ENCODE measurements at places on chromosomes 13 and 19.

GRCh38 chr13:43057653-43058317, 34.4 kb downstream of the DNAJC15 start:
- no peak for DNase-seq

DNA sequence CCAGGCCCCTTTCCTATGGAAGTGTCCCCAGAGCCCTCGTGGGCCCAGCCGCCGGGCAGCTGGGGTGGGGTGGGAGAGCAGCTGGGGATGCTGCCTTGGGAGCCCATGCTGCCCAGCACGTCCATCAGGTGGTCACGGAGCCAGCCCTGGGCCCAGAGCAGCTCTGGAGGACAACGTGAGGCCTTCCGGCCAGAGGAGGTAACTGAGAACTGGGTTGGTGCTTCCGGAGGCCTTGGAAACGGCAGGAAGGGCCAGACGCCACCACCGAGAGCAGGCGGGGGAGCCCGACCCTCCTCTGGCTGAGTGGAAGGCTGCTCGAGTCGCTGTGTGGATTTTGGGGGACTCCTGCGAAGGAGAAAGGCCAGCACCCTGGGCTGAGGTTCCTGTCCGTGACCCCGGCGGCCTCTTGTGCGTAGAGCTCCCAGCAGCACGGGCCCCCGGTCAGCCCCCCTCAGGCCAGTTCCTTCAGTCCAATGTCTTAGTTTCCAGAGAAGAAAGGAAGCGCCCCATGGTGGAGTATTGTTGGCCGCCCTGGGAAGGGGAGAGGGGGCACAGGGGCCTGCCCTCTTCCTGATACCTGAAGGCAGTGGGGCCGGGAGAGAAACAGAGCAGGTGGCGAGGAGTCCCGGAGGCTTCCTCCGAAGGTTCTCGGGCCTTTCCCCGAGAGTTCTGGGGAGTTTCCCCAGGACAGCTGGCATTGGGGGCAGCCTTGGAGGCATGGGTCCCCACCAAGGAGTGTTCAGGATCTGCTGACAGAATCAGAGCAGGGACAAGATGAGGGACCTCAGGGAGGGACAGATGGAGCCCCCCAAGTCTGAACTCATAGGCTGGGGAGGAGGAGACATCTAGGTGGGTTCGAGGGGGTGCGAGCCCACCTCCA, 68.8 kb downstream of the MLLT1 start:
- no peak for DNase-seq

DNA sequence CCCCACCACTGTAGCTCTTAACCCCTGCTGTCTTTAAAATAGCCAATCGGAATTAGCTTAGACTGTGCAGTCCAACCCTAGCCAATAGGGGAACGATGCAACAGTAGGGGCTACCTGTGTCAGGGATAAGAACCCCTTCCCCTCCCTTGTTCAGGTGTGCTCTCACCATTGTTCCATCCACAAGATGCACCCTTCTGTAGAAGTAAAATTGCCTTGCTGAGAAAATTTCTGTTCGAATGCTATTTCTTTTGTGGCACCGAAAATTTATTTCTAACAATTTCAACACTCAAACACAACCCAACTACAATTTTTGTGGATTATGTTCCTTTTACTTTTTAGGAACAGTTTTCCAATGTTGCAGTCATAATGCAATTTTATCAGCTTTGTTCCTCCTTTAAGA, 3.6 kb upstream of the ZNF583 start:
- DNase-seq = no peak

GRCh38 chr19:34181111-34181864, 9.0 kb downstream of the LSM14A start:
- no peak for DNase-seq

DNA sequence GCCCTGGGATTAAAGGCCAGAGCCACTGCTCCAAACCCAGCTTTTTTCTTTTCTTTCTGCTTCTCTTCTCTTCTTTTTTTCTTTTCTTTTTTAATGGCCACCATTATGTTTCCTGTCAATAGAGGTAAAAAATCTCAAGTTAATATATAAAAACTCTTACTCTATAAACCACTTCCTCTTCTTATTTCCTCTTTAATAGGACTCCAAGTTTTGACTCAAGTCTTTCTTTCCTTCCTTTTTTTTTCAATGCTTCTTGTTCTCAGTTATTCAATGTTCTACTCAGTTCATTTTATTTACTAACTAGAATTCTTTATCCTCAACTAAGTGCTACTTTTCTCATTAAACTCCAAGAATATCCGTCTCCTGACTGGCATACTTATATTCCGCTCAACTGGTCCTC, 27.1 kb upstream of the MYCBP2 start:
- no peak for DNase-seq

DNA sequence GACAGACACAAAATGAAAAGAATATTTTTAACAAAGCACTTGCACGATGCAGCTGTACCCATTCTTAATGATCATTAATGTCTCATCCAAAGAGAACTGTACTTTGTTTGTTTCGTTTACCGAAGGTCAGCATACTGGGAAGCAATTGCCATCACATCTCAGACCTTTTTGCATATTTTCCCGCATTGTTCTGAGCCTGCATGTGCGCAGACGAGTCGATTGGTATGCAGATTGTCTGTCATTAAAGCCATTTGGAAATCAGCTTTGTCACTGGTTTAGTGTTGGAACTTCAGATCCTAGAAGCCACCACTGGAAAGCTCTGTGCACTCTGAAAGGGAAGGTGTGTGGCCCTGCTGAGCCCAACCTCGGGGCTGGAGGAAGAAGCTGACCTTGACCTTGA, 15.6 kb downstream of the SPACA7 start:
- DNase-seq = no peak

GRCh38 chr13:31031482-31031881, 99.0 kb downstream of the TEX26 start:
- DNase-seq = no peak

DNA sequence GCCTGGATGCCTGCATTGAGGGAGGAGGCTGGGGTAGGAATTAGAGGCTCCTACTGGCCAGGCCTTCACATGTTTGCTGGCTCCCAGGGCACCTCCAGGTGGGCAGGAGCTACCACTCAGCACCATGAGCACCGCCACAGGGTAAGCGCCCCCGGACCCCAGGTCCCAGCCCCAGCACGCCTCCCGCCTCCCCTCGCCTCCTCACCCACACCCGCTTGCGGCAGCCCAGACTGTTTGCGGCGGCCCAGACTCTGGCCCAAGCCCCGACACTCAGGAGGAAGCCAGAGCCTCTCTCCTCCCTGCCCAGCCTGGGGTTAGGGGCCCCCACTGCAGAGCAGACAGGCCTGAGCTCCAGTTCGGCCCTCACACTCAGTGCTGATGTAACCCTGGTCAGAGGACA, 652 bp downstream of the EPS8L1 start:
- no peak for DNase-seq

DNA sequence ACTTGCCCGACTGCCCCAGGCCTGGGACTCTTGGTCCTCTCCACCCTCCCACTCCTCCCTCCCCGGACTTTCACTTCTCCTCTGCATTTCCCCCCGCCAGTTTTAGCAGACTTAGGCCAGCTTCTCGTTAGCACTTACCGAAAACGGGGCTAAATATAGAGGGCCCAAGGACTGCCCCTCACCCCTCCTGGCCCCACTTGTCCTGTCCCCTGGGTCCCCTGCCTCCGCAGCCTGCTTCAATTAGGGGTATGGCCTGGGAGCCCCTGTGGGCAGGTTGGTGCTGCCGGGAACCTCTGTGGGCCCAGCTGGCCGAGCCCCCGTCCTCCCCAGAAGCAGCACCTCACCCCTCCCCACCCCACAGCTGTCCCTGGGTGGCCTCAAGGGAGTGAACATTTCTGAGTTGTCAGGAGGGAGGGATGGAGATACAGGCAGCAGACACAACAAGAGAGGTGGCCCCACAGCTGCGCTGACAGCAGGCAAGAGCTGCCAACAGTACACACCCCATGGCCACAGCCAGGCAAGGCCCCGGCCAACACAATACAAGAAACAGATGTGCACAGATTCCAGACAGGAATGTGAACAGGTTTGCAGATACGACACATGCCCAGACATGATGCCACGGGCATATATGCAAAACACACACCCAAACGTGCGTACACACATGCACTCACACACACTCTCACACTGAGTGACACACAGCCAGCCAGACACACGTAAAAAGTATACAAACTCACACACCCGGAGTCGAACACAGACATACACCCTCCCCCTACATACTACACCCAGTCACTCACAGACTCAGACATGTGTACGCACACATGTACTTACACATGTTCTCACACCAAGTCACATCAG, 2.6 kb downstream of the POU2F2 start:
- DNase-seq = no peak

DNA sequence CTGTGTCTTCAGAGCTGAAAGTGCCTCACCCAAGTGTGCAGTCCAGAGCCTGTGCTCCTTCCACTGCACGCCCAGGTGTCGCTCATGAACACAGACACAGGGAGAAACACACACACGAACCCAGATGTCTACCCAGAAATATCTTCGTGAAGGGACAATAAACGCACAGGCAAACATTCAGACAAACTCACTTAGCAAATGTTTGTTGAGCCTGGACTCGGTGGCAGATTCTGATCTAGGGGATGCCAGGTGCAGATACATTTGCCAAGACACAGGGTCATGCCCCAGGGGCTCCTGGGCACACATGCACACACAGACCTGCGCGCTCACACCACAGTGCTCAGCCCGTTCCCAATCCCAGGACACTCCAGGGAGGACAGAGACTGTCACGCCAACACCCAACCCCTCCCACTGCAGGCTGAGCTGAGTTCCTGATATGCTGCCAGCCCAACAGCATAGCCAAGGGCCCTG, 31.9 kb downstream of the SCGB2B2 start:
- no peak for DNase-seq

- no peak for DNase-seq
Observed at GRCh38 chr13:52615812-52616211, 26.4 kb upstream of the HNRNPA1L2 start.

DNA sequence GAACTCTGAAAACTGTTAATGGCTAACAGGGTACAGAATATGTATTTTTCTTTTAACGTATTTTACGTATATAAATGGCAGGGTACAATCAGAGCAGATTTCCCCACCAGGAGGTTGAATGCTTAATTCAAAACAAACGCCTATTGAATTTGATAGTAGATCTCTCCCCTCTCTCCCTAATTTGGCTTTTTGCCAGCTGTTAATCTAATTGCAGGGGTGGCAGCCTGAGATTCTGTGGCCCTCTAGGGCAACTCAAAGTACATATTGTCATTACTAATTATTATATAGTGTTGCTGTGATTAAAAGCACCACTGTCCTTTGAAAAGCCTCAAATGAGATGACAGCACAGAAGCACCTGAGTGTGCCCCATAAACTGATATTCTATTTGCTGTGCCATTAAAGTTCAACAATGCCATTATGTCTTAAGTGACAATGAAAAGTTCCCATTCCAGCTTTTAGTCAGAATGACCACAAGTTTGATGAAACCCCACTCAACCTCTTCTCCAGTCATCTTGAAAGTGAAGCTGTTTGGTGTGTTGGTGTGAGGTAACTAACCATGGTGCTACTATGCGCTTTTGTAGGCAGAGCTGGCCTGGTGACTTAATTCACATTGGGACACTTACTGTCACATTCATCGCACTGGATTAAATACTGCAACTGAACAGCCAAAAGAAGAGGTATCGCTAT, 351.4 kb downstream of the KCNRG start:
- DNase-seq = peak; percentile 32

GRCh38 chr13:102935896-102936321, 90.1 kb downstream of the ERCC5 start:
- no peak for DNase-seq

DNA sequence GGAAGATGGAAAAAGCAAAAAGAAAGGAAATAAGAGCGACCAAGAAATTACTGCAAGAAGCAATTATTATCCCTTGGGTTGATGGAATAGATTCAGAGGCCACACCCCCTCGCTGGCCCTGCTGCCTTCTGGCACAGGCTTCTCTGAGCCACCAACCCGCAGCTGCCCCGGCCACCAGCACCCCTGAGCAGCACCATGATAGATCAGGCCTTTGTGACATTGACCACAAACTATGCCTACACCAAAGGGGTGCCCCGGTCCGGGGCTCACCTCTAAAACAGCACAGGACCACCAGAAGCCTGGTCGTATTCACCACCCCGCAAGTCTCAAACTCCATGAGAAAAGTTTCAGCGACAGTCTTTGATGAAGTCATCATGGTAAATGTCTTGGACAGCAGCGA, 1059.3 kb downstream of the SLITRK1 start:
- DNase-seq = no peak

- no peak for DNase-seq
Observed at GRCh38 chr19:7230826-7231225, 63.4 kb downstream of the INSR start.

GRCh38 chr13:24313439-24313838, 4.1 kb downstream of the C1QTNF9 start:
- DNase-seq = no peak

DNA sequence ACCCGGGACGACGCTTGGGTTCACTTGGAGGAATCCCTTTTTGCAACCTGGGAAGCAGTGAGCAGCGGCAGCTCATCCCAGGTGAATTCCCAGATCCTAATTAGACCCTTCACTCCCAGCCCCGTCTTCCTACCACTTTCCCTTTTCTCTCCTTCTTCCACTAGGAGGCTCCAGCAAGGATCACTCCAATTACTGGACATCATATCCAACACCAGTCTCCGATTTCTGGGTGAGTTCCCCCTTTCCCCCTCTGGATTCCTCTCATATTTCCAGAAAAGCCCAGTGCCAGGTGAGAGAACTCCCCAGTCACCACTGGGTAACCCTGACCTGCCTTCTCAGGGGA, 17.1 kb upstream of the ZSCAN4 start:
- no peak for DNase-seq

DNA sequence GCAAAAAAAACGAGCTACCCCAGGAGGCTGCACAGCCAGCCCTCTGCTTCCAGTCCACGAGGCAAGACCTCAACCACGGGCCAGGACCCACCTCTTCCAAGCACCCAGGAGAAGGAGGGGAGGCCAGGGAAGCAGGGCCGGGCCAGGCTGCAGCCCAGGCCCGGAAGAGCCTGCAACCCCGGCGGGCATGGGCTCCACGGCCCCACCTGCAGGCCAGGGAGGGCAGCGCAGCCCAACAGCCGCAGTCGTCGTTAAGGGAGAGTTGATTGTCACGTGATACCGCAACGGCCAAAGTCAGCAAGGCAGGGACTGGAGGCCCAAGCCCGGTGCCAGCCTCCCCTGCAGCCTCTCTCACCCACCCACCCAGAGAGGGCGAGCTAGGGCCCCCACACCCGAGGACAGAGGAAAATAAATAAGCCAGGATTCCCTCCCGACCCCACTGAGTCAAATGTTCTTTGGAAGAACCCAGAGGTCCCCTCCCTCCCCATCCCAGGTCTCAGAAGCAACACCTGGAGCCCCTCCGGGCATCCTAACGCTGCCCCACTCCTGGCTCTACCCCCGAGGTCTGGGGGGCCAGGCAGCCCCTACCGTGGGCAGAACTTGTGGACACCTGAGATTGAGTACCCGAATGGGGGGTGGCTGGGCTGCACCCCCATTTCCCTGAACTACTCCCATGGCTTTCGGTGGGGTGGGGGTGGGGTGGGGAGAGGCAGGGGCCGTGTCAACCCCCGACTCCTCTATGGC, 5.2 kb upstream of the REXO1 start:
- DNase-seq = peak; percentile 62

DNA sequence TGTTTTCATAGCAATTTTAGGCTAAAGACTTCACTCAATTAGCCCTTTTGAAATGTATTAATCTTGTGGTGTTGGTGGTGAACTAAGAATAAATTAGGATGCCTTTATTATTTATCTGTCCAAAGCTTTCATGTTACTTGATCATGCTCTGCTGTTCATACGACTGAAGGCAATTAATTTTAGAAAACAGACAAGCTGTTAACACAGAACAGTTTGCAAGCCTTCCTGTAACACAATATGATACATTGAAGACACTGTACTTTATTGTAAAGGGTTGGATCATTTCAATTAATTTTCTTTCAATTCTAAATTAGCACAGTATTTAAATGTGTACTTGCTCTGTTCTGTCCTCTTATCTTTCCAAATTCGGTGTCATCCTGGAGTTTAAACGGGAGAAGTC, 794.3 kb upstream of the MIR17HG start:
- DNase-seq = no peak

All from activated CD4-positive, alpha-beta T cell treated with anti-CD3 and anti-CD28 coated beads, Interleukin-2, amount 50 U/mL, for 24 hours (primary cell).